Memory B cell (primary cell): ENCODE measurements at places on chromosomes 6 and 20.

GRCh38 chr6:130560231-130560630 is 194.4 kb downstream of the TMEM200A start:
- no peak overlapping the region for H3K27ac ChIP-seq
- no peaks in the 10 kb centered on the region for H3K27me3 ChIP-seq
- no peak for DNase-seq
- no peaks in the 10 kb centered on the region for H3K36me3 ChIP-seq
- H3K4me3 ChIP-seq, result no peak overlapping the region

GRCh38 chr20:51487565-51488268 is 54.8 kb downstream of the NFATC2 start:
- no peak for DNase-seq
- peaks cover 28% of the 10 kb centered on the region for H3K36me3 ChIP-seq
- peaks cover 17% of the 10 kb centered on the region for H3K4me1 ChIP-seq
- H3K27me3 ChIP-seq, result no peaks in the 10 kb centered on the region
- no peak overlapping the region for H3K4me3 ChIP-seq

- H3K4me3 ChIP-seq, result no peak overlapping the region
- no peaks in the 10 kb centered on the region for H3K36me3 ChIP-seq
- H3K27me3 ChIP-seq, result peaks cover 1% of the 10 kb centered on the region
- DNase-seq, result no peak
- no peak overlapping the region for H3K27ac ChIP-seq
- no peaks in the 10 kb centered on the region for H3K4me1 ChIP-seq
Measured at GRCh38 chr6:22145823-22146677, 150.8 kb downstream of the PRL start.

- no peak overlapping the region for H3K27ac ChIP-seq
- no peaks in the 10 kb centered on the region for H3K36me3 ChIP-seq
- no peak overlapping the region for H3K4me3 ChIP-seq
- no peak for DNase-seq
Measured at GRCh38 chr20:10347086-10347880, 86.7 kb downstream of the MKKS start.

- peaks cover 2% of the 10 kb centered on the region for H3K27me3 ChIP-seq
- H3K4me1 ChIP-seq, result no peaks in the 10 kb centered on the region
- H3K4me3 ChIP-seq, result no peak overlapping the region
- no peak for DNase-seq
Measured at GRCh38 chr20:1696521-1697209, 39.1 kb upstream of the SIRPG start.

DNA sequence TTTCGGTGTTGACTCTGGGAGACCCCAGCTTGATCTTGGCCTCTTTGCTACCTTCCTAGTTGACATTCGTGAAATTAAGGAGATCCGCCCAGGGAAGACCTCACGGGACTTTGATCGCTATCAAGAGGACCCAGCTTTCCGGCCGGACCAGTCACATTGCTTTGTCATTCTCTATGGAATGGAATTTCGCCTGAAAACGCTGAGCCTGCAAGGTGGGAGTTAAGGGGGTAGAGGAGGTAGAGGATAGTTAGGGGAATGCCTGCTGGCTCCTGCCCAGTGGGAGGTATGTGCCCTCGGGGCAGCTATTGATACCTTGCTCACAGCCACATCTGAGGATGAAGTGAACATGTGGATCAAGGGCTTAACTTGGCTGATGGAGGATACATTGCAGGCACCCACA is 22.2 kb downstream of the PLCG1 start:
- H3K36me3 ChIP-seq, result peaks cover 23% of the 10 kb centered on the region
- peak overlapping the region; percentile 14 for H3K27ac ChIP-seq
- H3K4me1 ChIP-seq, result peaks cover 40% of the 10 kb centered on the region
- H3K27me3 ChIP-seq, result no peaks in the 10 kb centered on the region
- H3K4me3 ChIP-seq, result no peak overlapping the region
- DNase-seq, result no peak

DNA sequence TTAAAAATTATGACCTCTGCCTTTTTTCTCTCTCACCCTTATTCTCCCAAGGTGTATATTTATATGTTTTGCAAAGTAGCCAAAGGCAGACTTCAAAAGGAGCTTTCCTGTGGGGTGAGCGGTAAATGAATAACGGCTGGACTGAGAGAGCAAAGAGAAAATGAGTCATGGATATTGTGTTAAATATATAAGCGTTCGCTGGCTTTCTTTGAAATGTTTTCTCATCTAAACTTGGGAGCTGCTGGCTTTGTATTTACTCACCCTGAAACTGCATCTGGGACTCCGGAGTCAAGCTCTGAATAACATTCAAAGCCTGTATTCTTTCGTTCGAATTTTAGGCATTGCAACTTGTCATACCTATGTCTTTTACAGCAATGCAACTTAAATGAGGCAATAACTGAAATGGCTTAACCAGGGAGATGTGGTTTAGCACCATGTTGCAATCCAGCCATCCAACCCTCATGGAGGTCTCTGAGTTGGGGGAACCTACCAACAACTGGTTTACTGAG is 32.0 kb downstream of the ATXN1 start:
- DNase-seq, result no peak
- no peak overlapping the region for H3K27ac ChIP-seq
- peaks cover 21% of the 10 kb centered on the region for H3K4me1 ChIP-seq
- no peaks in the 10 kb centered on the region for H3K27me3 ChIP-seq

- H3K4me3 ChIP-seq, result no peak overlapping the region
- no peaks in the 10 kb centered on the region for H3K27me3 ChIP-seq
- no peak for DNase-seq
- H3K4me1 ChIP-seq, result peaks cover 24% of the 10 kb centered on the region
- H3K36me3 ChIP-seq, result peaks cover 24% of the 10 kb centered on the region
Measured at GRCh38 chr20:34083137-34083536, 28.9 kb downstream of the EIF2S2 start.

- no peak overlapping the region for H3K4me3 ChIP-seq
- no peaks in the 10 kb centered on the region for H3K36me3 ChIP-seq
- H3K4me1 ChIP-seq, result peaks cover 3% of the 10 kb centered on the region
- no peak for DNase-seq
- peaks cover 23% of the 10 kb centered on the region for H3K27me3 ChIP-seq
Measured at GRCh38 chr20:3167738-3168078, 5.6 kb downstream of the LZTS3 start.

GRCh38 chr6:30816791-30817739 is 67.3 kb upstream of the DDR1 start:
- peak overlapping the region; percentile 33 for H3K27ac ChIP-seq
- peaks cover 12% of the 10 kb centered on the region for H3K4me1 ChIP-seq
- no peak for DNase-seq
- no peaks in the 10 kb centered on the region for H3K36me3 ChIP-seq
- H3K4me3 ChIP-seq, result no peak overlapping the region

DNA sequence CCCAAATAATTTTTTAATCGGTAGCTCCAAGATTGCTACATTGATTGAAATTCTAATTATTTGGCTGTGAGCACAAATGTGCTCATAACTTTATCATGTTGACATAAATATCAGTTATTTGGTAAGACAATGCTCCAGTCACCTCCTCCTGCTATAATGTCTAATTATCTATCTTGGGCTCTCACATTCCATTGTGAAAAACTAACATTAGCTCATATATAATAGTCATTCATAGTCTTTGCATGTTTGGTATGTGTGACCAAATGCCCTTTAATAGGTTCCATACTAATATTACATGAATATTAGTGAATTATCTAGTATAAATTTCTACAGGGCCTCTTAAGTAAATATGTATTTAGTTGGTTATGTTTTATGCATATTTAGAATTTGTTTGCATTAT is 185.6 kb upstream of the MCHR2 start:
- no peak overlapping the region for H3K4me3 ChIP-seq
- no peak overlapping the region for H3K27ac ChIP-seq
- H3K4me1 ChIP-seq, result no peaks in the 10 kb centered on the region
- DNase-seq, result no peak
- no peaks in the 10 kb centered on the region for H3K36me3 ChIP-seq

DNA sequence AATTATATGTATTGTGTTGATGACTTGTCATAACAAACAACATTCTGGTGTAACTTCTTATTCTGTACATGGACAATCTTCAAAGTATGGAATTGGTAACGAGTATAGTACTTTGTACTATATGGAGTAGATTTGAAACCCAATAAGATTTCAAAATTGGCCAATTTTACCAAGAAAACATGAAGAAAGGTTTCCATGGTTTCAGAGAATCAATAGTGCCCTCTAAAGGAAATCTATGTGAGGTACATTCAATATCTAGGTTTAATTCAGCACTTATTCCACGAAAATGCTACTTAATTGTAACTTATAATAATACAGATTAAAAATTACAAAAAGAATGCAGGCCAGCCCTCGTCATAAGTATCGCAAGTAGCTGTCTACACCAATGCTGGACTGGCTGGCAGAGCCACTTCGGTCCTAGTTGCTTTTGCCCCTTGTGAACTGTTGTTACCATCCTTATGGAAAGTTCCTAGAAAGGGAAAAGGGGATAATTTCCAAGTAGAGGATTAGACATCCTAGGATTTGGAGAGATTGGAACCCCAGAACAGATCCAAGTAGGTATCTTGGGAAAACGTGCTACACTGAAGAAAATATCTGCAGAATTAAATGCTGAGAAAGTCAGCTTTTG is 70.9 kb downstream of the LCA5 start:
- peaks cover 1% of the 10 kb centered on the region for H3K27me3 ChIP-seq
- H3K27ac ChIP-seq, result no peak overlapping the region
- H3K4me1 ChIP-seq, result no peaks in the 10 kb centered on the region
- no peaks in the 10 kb centered on the region for H3K36me3 ChIP-seq

GRCh38 chr6:149190224-149190831 is 127.2 kb upstream of the TAB2 start:
- DNase-seq, result peak; percentile 60
- no peaks in the 10 kb centered on the region for H3K27me3 ChIP-seq
- peaks cover 14% of the 10 kb centered on the region for H3K4me1 ChIP-seq
- no peak overlapping the region for H3K27ac ChIP-seq
- no peaks in the 10 kb centered on the region for H3K36me3 ChIP-seq

- peak within 1 kb of the TSS; percentile 21 for H3K27ac ChIP-seq
- peak; percentile 29 for DNase-seq
- no peaks in the 10 kb centered on the region for H3K36me3 ChIP-seq
Measured at GRCh38 chr6:36387440-36388303, at the start of gene ETV7. TSS of gene ETV7 (minus strand) at chr6:36387669. CDS start at chr6:36387541, 128 bp downstream.

DNA sequence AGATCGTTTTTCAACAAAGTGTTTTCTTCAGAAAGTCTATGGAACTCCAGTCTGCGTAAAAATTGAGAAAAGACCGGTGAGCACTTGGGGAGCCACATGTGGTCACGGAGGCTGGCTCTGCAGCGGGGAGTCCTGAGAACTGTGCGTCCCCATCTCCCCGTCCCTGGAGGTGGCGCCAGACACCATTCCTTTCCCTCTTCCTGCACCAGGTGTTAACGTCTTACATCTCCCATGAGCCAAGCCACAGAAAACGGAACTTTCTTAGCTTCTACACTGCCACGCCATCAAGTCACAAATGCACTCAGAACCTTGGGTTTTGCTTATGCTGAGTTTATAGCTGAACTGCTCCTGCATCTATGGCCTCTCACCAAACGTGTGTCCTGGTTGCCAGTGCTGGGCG is 62.6 kb downstream of the GINS1 start:
- H3K4me3 ChIP-seq, result no peak overlapping the region
- no peak for DNase-seq
- H3K4me1 ChIP-seq, result peaks cover 4% of the 10 kb centered on the region
- H3K36me3 ChIP-seq, result no peaks in the 10 kb centered on the region

DNA sequence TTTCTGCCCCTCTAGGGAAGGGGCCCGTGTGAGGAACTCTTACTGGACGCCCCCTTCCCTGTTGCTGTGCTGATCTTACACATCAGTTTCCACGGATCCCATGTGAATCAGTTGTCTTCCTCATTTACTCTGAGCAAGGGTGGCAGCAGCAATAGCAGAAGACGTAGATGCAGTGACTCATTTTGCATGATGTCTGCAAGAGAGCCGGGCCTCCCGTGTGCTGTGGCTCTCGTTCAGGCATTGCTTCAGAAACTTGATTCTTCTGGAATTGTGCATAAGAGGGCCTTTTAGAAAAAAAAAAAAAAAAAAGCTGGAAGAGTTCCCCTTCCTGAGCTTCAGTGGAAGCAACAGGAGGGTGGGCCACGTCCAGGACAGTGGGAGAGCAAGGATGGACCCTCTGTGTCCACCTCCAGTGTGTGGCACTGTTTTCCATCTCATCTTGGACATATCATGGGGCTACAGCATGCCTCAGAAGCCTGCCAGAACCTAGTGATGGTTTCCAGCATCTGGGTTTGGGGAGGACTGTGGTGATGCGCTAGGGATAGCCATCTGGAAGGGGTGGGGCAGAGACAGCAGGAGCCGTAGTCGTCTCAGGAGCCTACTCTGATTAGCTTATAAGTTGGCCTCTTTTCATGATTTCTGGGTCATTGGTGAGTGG is 62.1 kb downstream of the FOXO3 start:
- H3K36me3 ChIP-seq, result peaks cover 5% of the 10 kb centered on the region
- H3K27ac ChIP-seq, result no peak overlapping the region
- peak overlapping the region; percentile 46 for H3K4me3 ChIP-seq
- peaks cover 46% of the 10 kb centered on the region for H3K4me1 ChIP-seq
